Frontal cortex (tissue), 4 donors: ENCODE measurements at places on chromosomes 16 and 17. TPM values are rescaled to one million over a fixed set of nuclear protein-coding genes. Genes with fewer than 3 reads are reported as not detected.

- no peak for DNase-seq
Measured at GRCh38 chr17:65455154-65455971, 106.1 kb downstream of the AXIN2 start.

GRCh38 chr16:11603331-11603750, 16.6 kb upstream of the LITAF start:
- no peak for DNase-seq

DNA sequence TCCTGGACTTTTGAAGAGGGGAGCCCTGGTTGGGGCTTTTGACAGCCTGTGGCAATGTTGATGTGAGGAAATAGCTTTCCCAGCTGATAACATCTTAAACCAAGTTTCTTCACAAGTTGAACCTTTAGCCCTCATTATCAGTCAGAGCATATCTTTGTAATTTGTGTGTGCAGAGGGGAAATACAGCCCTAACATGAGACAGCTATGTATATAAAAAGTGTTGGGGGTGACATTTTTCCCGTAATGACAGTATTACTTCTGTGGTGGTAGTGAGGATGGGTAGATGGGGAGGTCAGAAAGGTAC, 221.1 kb downstream of the FTO start:
- DNase-seq, result no peak

DNA sequence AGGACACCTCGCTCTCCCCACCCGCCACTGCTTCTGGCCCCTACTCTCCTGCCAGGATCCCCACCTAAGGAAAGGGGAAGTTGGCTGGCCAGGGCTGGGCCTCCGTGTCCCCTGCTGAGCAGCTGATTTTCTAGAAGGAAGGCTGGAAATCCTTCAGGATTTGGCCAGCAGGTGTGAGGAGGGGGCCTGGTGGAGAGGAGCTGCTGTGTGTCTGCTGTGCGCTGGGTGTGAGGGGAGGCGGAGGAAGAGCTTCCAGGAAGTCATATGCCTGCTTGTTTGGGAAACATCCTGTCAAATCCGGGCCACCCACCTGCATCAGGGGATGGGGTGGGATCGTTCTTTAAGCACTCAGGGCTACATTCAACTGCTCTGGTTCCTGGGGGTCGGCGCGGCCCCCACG, 28.6 kb downstream of the TPSG1 start:
- DNase-seq, result no peak

DNA sequence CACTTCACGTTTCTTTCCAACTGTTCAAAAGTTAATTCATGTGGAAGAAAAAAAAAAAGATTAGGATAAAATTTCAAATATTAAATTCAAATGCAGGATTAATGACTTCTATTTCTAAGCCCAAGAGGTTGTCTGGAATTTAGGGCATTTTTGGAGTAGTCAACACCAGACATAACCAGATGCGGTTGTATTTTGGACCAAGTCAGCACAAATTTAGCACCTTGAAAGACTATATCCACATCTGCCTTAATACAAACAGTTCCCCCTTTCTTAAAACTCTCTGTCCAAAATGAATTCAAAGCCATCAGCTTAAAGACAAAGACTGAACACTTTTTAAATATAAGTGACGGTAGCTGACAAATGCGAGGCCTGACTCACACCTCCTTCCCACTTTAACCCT, 282.9 kb downstream of the C16orf95 start:
- no peak for DNase-seq

DNA sequence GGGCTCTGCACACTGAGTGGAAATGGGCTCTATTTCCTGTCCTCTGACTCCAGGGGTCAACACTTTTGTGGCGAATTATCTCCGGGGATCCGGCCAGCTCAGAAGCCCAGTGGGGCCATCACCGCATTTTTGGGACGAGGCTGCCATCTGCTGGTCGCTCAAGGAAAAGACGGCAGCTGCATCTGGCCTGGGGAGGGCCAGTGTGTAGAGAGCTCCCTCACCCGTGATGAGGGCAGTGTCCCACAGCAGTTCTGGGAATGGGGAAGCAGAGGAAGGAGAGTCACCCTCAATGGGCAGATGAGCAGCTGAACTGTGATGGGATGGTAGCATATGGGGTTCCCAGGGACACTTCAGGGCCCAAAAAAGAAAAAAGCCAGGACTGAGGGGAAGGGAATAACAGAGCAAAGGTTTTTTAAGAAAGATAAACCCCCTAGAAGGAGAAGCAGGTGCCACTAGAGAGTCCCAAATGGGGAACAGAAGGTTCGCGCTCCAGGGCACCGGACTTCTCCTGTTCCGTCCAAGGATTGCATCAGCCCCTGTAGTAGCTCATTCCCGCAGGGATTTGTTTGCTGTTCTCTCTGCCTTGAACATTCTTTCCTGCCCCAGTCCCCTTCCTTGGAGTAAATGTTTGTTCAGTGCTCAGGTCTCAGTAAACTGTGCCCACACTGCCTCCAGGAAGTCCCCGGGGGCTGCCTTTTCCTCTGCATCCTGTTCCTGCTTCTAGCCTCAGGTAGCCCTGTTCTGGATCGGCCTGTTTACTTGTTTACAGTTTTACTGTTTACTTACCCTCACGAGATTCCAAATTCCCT, 9.3 kb upstream of the ABCC12 start:
- peak; percentile 75 for DNase-seq

DNA sequence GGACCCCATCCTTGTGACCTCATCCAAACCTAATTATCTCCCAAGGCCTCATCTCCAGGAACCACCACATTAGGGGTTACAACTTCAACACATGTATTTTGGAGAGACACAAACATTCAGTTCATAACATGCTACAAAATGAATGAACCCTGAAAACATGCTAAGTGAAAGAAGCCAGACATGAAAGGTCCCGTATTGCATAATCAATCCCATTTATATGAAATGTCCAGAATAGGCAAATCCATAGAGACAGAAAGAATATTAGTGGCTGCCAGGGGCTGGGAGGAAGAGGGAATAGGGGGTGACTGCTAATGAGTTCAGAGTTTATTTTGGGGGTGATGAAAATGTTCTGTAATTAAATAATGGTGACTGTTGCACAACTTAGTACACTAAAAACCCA, 3.7 kb upstream of the IL34 start:
- DNase-seq, result no peak

- DNase-seq, result no peak
Measured at GRCh38 chr16:69039333-69039941, 66.0 kb upstream of the HAS3 start.

DNA sequence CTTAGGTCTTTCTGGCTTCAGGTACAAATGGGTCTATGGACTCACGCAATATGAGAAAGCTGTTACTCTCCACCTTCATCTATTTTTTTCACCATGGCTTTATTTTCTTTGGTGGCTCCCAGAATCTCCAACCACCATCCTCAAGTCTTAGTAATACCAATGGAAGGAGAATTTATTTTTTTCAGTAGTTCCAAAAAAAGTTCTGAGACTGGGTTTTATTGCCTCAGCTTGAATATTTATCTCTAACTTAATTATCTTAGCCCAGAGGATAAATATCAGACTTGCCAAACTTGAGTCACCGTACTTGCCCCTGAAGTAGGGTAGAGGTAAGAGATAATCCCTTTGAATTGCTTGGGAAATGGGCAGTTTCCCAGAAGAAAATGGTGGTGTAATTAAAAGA, 23.2 kb upstream of the CACNG3 start:
- DNase-seq, result no peak

GRCh38 chr16:27786923-27787625, 237.1 kb downstream of the KATNIP start:
- no peak for DNase-seq

GRCh38 chr17:58383892-58384462, 32.0 kb upstream of the SUPT4H1 start:
- no peak for DNase-seq

DNA sequence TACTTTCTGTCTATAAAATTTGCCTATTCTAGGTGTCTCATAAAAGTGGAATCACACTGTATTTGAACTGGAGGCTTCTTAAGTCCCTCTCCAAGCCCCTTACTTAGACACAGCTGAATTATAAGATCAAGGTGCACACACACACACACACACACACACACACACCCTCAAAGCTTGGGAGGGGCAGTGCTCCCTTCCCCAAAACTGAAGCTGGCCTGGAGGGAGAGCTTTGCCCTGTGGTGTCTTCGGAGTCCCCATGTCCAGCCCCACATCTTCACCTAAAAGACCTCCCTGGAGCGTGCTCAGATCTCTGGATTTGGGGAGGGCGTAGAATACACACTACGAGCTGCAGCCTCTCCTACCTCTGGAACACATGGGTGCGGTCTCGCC, 828 bp downstream of the EMP2 start:
- DNase-seq, result no peak

- no peak for DNase-seq
Measured at GRCh38 chr17:81257533-81257932, 18.4 kb downstream of the NDUFAF8 start.

DNA sequence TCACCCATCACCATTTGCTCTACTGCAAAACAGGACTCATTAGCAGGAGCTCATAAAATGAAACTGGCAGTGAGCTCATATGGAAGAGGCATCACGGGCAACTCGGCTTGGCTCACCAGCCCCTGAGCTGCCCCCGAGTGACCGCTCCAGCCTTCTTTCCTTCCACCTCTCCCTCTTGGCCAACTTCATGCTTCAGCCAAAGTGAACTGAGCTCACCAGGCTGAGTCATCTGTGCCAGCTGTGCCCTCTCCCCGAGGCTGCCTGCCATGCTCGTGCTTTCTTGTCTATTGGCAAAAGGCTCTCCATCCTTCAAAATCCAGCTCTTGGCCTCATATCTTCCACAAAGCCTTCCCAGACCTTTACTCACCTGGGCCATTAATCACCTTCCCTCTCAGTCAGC, 391.4 kb downstream of the WWOX start:
- peak; percentile 27 for DNase-seq

DNA sequence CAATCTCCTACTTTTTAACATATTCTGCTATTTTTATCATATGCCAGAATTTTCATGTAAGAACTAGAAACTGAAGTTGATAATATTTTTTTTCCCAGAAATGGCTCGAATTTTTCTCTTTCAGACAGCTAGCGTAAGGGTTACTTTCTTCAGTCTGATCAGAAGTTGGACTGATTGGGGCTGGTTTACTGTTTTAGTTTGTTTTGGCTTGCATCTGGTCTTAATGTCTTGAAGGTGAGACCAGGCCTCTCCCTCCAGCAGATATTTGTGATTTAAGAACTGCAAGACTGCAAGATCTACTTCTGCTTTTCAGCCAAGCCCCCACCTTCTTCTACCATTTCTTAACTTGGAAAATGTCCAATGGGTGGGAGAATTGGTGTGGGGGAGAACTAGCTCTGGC, 266.4 kb downstream of the HAPSTR1 start:
- no peak for DNase-seq

DNA sequence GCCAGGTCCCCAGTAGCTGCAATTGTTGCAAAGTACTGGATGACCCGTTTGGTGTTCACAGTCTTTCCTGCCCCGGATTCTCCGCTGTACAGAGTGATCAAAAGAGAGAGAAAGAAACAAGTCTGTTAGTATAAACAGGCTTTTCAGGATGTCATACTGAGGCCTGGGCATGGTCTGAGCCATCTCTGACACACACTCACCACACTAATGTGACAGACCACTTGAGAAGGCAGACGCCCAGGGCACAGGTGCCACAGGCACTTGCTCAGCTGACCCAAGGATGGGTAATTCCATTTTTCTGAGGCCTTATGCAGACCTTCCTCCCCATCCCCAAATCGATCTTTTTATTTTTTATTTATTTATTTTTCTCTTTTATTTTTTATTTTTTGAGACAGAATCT, 7.5 kb downstream of the MYH3 start:
- no peak for DNase-seq

The BAIAP3 gene
- total RNA-seq, result 11.4 TPM

The LGALS9 gene
- total RNA-seq, result 0.41 TPM

The CRYBA1 gene
- total RNA-seq, result not detected

The HOXB2 gene
- not detected for total RNA-seq
